Hematopoietic multipotent progenitor cell treated with erythropoietin and hydrocortisone succinate and interleukin-3 and kit ligand, for 17 days (in vitro differentiated cells): ENCODE measurements at places on chromosomes 2 and 18.

DNA sequence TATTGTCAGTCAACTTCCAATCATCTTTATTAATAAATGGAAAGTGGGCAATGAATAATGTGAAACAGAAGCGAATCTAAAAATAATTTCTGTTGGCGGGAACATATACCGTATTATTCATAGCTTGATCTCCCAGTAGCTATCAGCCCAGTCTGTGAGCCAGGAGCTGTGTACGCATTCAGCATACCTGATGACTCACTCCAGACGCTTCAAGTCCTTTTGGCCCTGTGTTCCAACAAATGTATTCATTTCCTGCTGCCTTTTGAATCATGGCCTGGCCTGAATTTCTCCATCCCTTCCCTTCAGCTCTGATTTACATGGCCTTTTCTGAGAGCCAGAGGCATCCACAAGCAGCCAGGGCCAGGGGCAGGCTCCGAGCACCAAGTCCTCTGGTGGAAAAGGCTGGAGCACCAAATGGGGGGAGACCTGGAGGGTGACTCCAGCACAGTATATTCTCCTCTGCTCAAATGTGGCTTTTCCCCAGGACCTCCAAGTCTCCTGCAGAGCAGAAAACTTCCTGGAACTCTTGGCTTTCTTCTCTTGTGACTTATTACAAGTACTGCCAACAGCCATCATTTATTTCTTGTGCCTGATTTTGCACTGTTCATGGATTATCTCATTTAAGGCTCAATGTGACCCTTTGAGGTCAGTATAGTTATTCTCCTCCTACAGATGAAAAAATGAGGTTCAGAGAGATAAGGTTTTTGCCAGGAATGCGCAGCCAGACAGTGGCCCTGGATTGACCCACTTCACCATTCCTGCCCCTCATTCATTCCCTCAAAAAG, 108.7 kb downstream of the EN1 start:
- DNase-seq: no peak

GRCh38 chr2:208549546-208550158, 143.1 kb downstream of the PTH2R start:
- DNase-seq: no peak

GRCh38 chr18:77101410-77102258, 30.9 kb downstream of the MBP start:
- DNase-seq: peak; percentile 59

GRCh38 chr2:118565786-118566540, 281.5 kb downstream of the EN1 start:
- DNase-seq: no peak

- no peak for DNase-seq
Measured at GRCh38 chr2:114009205-114009944, 119.5 kb downstream of the ACTR3 start.

DNA sequence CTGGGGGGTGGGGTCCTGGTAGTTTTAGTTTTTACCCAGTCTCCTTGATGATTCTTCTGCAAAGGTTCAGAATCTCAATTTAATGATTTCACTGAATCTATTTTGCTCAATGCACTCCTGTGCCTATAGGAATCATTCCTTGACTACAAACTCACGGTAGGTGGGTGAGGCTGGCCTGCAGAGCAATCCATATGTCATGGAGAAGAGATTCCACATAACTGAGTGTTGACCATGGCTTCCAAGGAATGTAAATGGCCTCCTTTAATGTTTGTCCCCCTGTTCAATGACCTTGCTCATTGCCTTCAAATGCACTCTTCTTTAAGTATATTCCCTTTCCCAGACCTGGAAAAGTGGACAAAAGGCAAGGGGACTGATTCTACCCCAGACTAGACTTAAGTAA, 12.5 kb downstream of the FAP start:
- no peak for DNase-seq

DNA sequence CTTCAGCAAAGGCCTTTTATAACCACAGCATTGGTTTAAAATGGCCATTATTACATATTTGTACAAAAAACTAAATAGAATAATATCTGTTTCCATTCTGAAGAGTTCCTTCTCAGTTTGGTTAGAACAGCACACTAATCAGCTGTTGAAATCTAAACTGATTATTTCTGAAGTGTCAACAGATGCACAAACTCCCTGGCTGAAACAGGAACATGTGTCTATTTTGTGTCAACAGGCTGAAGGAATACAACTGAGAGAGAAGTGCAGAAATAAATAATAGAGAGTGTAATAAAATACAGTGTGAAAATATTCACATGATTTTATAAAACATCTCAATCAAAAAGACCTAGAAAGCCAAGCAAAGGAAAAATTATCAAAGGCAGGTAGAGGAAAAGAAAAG, 29.7 kb downstream of the IKZF2 start:
- no peak for DNase-seq

GRCh38 chr2:215241791-215242305, 70.0 kb upstream of the ATIC start:
- DNase-seq: no peak

DNA sequence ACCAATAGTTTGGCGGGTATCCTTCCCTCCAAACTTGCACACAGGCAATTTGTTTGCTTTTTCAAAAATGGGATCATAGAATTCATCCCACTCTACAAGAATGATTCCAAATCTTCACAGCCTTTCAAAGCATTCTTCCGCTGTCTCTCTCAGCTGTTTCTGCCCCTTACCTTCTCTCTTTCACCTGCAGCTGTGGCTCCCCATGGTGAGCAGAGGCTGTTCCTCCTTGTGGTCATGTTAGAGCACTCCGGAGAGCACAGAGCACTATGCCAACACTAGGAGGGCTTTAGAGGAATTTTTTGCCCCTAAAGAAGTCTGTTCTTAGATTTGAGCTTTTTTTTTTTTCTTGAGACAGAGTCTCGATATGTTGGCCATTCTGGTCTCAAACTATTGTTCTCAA, 30.4 kb downstream of the MTHFD2 start:
- DNase-seq: no peak

- no peak for DNase-seq
Measured at GRCh38 chr2:108833219-108833618, 46.6 kb downstream of the CCDC138 start.

GRCh38 chr2:231015478-231015877, 19.6 kb downstream of the SPATA3 start:
- no peak for DNase-seq

- no peak for DNase-seq
Measured at GRCh38 chr2:219437141-219437540, 2.5 kb downstream of the SPEG start.

- DNase-seq: no peak
Measured at GRCh38 chr2:142602418-142602989, 275.0 kb upstream of the KYNU start.

GRCh38 chr2:120509991-120510735, 164.2 kb downstream of the INHBB start:
- DNase-seq: no peak

- no peak for DNase-seq
Measured at GRCh38 chr2:6442252-6442985, 423.3 kb downstream of the CMPK2 start.

DNA sequence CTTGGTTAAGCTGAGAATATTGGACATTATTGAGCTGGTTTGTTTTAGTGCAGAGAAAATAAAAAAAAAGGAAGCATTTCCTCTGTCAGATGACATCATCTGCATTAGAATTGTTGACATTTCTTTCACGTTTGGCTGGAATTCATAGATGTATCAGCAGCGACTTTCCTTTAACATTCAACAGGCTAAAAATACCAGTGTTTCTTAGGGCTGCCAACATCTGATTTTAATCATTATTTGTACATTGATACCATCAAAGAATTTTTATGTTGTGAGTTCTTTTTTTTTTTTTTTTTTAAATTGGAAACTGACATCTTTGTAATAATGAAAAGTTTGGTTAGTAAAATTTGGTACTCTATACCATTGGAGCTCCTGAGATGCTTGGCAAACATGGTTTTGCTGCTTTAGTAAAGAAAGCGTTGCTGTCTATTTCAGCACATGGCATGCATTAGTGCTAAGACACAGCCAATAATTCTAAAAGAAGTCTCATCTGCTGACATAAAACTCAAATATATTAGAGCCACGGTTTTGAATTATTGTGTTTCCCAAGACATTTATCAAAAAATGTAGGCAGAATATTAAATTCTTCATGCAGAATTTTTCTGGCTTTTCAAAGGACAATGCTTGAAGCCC, 33.6 kb downstream of the GTF2A1L start:
- DNase-seq: no peak

GRCh38 chr2:172173174-172173706, 70.5 kb upstream of the DLX2 start:
- no peak for DNase-seq

DNA sequence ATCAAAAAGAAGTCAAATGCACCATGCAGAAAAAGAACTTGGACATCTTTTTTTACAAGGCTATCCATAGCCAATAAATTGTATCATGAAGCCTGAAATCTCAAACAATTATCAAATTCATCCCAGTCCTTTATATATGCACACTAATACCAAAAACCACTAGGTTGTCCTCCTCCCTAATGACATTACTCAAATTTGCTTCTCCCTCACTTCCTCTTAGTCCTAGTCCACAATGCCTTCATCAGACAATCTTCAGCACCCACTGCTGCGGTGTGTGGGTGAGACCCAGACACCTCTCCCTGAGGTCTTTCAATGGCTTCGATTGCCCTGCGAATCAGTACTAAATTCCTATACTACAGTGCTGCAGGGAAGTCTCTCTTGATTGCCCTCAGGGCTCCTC, 58.1 kb downstream of the CLASP1 start:
- no peak for DNase-seq

- DNase-seq: no peak
Measured at GRCh38 chr2:102291319-102292075, 19.9 kb upstream of the IL1RL1 start.

GRCh38 chr2:72330652-72331051, 183.0 kb upstream of the CYP26B1 start:
- DNase-seq: no peak

GRCh38 chr2:174951745-174952144, 53.4 kb downstream of the CHN1 start:
- DNase-seq: no peak

GRCh38 chr2:37652199-37652640, 19.2 kb downstream of the CDC42EP3 start:
- no peak for DNase-seq

DNA sequence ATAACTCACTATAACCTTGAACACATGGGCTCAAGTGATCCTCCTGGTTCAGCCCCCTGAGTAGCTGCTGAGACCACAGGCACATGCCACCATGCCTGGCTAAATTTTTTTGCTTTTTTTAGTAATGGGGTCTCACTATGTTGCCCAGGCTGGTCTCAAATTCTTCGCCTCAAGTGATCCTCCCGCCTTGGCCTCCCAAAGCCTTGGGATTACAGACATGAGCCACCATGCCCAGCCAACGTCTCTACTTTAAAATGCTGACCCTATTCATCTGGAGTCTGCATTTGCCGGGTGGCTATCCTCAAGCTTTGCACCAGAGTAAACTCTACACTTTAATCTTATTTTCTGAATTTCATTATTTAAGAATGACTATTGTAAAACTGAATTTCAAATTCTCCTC, 37.6 kb upstream of the RALBP1 start:
- no peak for DNase-seq

GRCh38 chr18:73487966-73488365, 620.2 kb upstream of the NETO1 start:
- no peak for DNase-seq

DNA sequence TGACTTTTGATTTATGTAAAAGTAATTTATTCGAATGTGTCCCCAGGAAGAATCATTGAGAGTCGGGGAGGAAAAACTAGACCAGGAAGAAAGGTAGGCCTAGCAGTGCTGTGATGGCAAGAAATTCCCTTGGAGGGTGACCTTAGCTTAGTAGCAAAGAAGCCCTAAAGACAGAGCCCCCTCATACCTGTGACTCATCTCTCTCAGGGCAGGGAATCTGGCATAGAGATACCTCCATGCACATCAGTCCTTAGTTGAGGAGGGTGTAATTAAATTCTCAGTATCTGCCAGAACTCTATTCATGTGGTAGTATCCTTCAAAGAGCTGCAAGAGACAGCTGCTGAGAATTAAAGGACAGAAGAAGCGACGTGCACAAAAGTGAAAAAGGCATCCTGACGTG, 360.3 kb downstream of the FBXO15 start:
- DNase-seq: no peak

DNA sequence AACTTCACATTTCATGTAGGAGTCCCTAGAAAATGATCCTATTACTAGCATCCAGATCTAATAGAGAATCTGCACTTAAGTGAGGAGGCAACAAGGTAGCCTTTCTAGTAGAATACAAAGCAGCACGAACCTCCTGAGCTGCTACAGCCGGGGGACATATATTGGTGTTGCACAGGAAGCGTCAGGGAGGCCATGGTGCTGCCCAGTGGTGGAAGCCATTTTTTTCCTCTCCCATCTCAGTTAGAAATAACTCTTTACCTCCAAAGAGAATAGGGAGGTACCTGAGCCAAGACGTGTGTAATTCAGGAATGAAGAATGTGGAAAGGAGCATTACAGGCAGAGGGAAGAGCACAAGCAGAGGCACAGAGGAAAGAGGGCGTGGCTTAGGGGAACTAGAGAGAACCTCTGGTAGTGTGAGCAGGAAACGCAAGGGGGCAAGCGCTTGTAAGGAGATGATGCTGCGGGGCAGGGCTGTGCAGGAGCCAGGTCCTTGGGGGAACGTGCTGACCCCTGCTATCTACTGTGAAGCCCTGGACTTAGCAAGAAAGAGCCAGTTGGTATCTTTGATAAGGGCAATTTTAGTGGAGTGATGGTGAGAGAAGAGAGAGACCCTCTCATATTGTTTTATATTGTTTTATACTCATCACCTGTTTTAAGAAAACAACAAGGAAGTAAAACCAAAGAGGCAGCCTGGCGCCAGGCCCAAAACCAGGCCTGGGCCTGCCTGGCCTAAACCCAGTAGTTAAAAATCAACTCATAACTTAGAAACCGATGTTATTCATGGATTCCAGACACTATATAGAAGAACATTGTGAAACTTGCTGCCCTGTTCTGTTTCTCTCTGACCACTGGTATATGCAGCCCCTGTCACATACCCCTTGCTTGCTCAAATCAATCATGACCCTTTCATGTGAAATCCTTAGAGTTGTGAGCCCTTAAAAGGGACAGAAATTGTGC, 50.0 kb upstream of the TTC39C start:
- DNase-seq: no peak

- DNase-seq: no peak
Measured at GRCh38 chr18:28039691-28040090, 137.2 kb downstream of the CDH2 start.

DNA sequence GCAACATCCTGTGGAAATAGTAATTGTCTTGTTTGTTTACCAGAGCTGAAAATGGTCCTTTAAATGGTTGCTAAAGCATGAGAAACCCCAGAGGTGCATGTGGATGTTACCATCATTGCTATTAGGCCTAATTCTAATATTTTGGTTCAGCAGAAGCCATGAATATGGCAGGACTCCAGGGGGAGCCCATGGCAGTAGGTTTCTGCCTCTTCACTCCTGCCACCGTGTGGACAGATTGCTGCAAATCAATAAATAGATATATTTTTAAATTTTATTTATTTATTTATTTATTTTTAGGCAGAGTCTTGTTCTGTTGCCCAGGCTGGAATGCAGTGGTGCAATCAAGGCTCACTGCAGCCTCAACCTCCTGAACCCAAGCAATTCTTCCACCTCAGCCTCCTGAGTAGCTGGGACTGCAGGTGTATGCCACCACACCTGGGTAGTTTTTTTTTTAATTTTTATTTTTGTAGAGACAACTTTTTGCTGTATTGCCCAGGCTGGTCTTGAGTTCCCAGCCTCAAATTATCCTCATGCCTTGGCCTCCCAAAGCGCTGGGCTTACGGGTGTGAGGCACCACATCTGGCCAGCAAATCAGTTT, 54.9 kb upstream of the CAPN13 start:
- peak; percentile 46 for DNase-seq
